ENCODE measurements at places on chromosomes 5 and 9.

DNA sequence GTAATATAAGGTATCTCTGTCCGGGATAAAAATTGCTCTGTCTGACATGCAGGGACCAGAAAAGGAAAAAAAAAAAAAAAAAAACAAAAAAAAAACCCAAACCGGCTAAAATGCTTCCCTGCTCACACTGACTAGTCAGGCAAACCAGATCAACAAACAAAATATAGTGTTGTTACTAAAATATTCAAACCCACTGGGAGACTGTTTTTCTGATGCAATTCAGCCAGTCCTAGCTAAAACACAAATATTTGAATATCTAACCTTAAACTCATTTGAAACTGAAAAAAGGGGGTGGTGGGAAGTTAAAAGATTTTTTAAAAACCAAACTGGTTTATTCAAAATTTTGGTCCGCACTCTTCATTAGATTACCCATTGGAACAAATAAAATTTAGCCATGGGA, 61.0 kb downstream of the APBA1 start:
- no peak for DNase-seq

- no peak for DNase-seq
Measured at GRCh38 chr5:87388129-87388528, 24.6 kb downstream of the CCNH start.

- DNase-seq, result no peak
Measured at GRCh38 chr9:3810231-3810630, 284.4 kb upstream of the RFX3 start.

GRCh38 chr5:146249801-146250200, 46.4 kb downstream of the RBM27 start:
- no peak for DNase-seq

GRCh38 chr5:82905986-82906385, 171.2 kb downstream of the TMEM167A start:
- DNase-seq, result no peak

- DNase-seq, result no peak
Measured at GRCh38 chr9:137486545-137487453, 27.7 kb upstream of the NSMF start.

DNA sequence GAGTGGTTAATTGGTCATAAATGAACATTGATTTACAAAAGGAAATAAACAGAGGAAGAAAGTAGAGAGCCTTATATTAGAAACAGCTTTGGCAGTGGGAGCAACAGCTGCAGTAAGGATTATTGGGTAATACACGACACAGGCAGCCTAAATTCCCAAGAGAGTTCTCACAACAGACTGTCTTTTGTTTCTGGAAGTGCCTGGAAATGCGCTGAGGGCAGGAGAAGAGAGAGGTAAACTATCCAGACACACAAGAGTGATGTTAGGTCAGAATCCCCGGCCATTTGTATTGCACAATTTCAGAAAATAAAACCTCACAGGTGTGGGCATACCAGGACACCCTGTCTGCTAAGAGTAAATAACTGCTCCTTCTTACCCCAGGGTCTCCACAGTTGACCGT, 450.4 kb upstream of the CTNND2 start:
- DNase-seq, result no peak

- no peak for DNase-seq
Measured at GRCh38 chr5:36743891-36744772, 132.4 kb upstream of the NIPBL start.

Data from HL-60 (cell line).